ENCODE measurements at places on chromosomes 12 and 14.

DNA sequence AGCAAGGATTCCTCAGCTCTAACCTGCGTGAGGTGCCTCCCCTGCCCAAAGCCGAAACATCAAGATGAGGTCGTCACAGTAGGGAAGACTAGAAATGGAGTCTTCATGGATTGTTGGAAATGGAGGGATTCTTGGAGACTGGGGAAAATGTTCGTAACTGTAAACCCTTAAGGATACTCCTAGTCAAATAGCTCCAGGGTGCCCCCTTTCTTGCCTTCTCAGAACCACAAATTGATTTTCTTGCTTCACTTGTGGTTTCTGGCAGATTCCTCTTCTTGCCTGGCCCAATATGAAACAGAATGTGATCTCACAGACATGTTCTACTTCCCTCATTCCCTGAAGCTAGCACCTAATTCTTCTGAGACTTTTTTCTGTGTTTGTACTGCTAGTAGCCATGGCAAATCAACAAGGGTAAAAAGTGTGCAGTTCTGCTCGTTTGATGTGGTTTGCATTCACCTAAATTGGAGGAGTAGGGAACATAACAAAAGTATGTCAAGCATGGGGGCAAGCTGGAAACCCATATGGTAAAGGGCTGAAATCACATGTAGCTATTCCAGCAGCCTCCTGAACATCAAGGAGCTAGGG is 332.0 kb downstream of the PAWR start:
- no peak for DNase-seq

- no peak for DNase-seq
Measured at GRCh38 chr12:12577786-12578185, 15.1 kb upstream of the DUSP16 start.

DNA sequence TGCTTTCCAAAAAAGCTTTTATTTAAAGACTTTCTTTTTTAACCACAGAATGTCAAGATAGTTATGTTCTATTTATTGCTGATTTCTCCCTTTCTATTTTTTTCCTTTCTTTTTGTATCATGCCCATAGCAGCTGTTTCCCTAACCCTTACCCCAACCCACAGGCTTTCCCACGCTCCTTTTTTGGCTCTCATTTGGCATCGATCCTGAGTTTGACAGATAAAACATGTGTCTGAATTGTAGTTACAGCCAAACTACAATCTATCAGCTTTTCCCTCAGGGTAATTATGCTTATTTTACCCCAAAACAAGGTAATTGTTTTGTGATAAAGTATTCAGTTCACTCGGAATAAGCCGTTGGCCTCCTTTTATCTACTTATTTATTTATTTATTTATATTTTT is 46.7 kb downstream of the PDE3A start:
- DNase-seq = peak; percentile 41

- DNase-seq = no peak
Measured at GRCh38 chr12:57732726-57733593, 5.6 kb downstream of the AGAP2 start.

Data from fibroblast of the aortic adventitia (primary cell).